GM13977 (cell line): ENCODE measurements at places on chromosomes 5 and 9.
A peak's percentile ranks its signal among the peaks of the same experiment; 100 is the strongest.

DNA sequence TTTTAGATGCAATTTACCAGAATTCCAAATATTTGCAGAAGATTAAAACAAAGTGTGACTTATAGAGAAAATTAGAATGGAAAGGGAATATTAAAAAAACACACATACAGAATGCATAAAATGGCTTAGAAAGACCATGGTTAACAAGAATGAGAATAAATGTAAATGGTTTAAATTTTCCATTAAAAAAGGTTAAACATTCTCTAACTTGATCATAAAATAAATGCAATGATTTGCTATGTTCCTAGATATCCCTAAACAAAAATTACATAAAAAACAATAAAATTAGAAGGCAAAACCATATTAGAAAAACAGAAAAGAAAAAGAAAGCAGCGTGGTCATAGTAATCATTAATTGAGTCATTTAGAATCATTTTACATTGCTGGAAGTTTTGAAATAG, 152.5 kb downstream of the TMEM38B start:
- no peak for DNase-seq

DNA sequence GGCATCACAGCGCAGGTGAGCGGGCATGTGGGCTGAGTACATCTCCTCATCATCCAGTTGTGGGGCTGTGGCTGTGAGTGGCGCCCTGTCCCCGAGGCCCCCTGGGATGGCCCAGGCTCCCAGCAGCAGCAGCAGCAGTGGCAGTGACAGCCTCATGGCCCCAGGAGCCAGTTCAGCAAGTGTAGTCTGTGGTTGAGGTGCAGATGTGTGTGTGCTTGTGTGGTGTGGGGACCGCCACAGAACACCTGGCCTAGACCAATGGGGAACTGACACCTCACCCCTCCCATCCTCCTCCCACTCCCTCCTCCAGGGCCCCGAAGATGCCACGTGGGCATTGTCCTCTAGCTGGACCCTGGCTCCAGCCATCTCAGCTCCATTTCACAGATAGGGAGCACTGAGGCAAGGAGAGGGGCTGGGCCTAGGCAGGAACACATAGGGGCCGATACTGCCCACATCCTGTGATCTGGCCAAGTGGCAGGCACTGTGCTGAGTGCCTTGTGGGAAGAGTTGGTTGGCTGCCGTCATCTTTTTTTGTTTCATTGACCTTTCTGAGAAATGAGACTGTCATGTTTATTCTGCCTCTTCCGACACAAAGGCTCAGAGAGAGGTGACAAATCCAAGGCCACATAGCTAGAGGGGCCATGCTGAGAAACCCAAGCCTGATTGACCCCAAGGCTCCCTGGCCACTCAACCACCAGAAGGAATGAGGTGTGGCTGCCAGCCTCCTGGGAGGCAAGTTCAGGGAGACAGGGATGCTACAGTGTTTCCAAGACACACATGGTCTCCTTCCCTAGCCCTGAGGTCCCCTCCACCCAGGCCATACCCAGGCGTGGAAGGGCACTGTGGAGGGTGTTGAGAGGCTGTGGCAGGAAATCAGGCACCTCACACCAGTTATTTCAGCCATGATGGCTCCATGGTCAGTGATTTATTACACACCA, at the start of gene MZB1:
TSS of gene MZB1 (minus strand) at position 213 of the 938 bp plus-strand sequence. CDS start at position 156, 57 bp downstream.
- DNase-seq = peak; percentile 92

- DNase-seq = no peak
These were observed 45.2 kb downstream of the PIP5K1B start for GRCh38 chr9:68750255-68750654.

DNA sequence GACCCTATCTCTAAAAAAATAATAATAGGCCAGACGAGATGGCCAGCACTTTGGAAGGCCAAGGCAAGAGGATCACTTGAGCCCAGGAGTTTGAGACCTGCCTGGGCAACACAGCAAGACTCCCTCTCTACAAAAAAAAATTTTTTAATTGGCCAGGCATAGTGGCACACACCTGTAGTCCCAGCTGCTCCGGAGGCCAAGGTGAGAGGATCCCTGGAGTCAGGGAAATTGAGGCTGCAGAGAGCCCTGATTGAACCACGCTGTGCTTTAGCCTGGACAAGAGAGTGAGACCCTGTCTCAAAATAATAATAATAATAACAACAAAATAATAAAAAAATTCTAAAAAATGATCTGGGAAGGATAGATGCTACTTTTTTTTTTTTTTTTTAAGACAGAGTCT, 1.1 kb upstream of the DYNC2I2 start:
- DNase-seq = no peak

- no peak for DNase-seq
These were observed 19.4 kb downstream of the ENHO start for GRCh38 chr9:34503406-34503805.

DNA sequence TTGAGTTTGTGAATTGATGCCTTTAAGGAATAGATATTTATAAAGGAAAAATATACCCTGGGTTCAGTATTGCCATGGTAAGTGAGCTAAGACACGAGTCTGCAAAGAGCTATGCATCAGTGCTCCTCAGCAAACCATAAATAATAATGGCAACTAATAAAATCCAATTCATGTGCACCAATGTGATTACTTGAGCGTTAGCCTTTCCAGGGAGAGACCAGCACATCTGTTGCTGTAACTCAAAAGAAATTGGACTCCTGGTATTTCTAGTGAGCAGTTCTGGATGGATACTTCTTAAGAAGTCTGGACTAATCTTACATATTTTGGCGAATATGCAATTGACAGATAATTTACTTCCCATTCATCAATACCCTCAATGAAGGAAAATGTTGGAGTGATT, 373.3 kb downstream of the ARHGEF28 start:
- DNase-seq = no peak

- no peak for DNase-seq
These were observed 94.0 kb upstream of the SH3GL2 start for GRCh38 chr9:17484906-17485305.
